ENCODE measurements at places on chromosomes 4 and X.
A peak's percentile ranks its signal among the peaks of the same experiment; 100 is the strongest.

DNA sequence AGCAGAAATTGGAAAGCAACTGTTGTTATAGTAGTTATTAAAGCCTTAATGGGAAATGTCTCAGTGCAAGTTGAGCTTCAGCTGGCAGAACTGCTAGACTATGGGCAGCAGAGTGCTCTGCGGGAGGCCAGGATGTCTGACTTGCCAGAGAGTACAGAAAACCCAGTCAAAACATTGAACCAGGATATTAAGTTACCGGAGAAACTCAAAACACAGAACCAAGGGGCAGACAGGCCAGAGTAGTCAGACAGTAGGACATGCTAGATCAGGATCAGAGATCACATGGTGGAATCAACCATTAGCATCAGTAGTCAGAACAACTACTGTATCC is 72.9 kb upstream of the TNIP3 start:
- no peak for DNase-seq

- DNase-seq, result peak; percentile 60
Observed at GRCh38 chr4:143358923-143359643, 22.4 kb downstream of the GAB1 start.

GRCh38 chr4:176778491-176778890 is 14.2 kb downstream of the VEGFC start:
- DNase-seq, result peak; percentile 79

DNA sequence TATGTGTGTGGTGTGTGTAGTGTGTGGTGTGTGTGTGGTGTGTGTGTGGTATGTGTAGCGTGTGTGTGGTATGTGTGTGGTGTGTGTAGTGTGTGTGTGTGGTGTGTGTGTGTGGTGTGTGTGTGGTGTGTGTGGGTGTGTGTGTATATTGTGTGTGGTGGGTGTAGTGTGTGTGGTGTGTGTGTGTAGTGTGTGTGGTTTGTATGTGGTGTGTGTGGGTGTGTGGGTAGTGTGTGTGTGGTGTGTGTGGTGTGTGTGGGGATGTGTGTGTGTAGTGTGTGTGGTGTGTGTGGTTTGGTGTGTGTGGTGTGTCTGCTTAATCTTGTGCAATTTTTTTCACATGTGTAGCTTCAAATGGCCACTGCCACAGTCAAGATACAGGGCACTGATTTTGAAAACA is 94.5 kb downstream of the CPZ start:
- DNase-seq, result no peak

GRCh38 chrX:19724409-19724808 is 163.0 kb downstream of the SH3KBP1 start:
- DNase-seq, result no peak

GRCh38 chr4:123465416-123465815 is 68.8 kb downstream of the SPRY1 start:
- no peak for DNase-seq

DNA sequence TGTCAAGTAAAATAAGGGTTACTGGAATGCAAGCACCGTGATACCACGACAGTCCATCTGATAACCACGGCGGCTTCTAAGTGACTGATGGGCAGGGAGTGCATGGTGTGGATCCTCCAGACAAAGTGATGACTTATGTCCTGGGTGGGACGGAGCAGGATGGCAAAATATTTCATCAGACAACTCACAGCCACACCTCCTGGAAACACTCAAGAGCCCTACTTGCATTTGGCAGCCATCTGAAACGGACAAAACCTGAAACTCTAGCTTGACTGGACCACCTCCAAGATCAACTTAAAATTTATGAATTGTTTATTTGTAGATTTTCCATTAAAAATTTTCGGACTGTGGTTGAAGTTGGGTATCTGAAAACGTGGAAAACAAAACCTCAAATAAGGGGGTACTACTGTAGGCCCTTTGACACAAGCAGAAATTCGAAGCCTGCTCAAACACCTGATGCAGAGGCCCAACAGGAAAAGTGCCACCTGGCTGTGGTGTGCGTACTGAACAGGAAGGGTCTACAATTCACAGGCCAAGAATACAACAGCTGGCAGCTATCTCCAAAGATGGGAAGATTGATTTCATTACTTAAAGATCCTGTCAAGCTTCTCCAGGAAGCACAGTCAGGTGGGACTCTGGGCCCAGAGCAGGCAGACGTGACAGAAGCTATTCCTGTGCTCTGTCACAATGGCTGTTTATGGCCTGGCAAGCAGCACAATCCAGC is 26.0 kb downstream of the LRIT3 start:
- DNase-seq, result peak; percentile 63

GRCh38 chrX:45750639-45751038 is 550.0 kb upstream of the DIPK2B start:
- no peak for DNase-seq

DNA sequence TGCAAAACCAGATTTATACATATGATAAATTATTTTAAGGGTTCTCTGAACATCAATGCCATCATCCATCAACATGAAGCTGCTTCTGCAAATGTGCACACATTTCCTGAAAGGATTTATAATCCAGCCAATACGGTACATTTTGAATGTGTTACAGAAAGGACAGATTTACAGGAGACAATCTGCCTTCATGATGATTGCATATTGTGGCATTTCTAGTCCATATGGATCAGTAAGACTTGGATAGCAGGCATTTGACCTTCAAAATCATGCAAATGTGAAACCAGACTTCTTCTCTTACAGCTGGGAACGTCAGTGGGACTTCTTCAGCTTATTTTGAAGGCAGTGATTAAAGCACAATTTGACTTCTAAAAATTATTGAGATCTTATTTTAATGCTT is 217.3 kb upstream of the GK2 start:
- no peak for DNase-seq

GRCh38 chr4:151887031-151887815 is 126.4 kb upstream of the GATB start:
- no peak for DNase-seq

DNA sequence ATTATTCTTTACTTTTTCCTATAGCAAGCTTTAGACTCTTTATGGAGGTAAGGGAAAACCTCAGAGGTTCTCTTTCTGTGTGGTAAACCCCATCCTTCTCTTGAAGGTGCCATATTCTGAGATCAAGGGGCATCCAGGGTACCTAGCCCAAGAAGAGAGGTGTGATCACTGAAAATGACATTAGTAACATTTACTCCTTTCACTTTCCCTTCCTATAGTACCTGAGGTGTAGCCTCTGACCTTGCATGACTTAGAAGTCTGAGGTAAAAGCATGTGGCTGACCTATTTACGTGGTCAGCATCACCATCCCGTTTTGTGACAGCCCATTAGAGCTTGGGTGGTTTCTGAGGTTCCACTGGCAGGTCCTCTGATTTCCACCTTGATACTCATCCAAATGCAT is 25.7 kb downstream of the SGMS2 start:
- no peak for DNase-seq

All from fibroblast of skin of abdomen (primary cell).